ENCODE measurements at places on chromosomes 1 and 21.
A peak's percentile ranks its signal among the peaks of the same experiment; 100 is the strongest.

GRCh38 chr21:45433911-45434644, 29.1 kb downstream of the COL18A1 start:
- no peak for DNase-seq

- DNase-seq, result no peak
These were observed 576.2 kb downstream of the MATN1 start for GRCh38 chr1:30147188-30147587.

GRCh38 chr1:24775916-24776315, 30.7 kb downstream of the CLIC4 start:
- no peak for DNase-seq

DNA sequence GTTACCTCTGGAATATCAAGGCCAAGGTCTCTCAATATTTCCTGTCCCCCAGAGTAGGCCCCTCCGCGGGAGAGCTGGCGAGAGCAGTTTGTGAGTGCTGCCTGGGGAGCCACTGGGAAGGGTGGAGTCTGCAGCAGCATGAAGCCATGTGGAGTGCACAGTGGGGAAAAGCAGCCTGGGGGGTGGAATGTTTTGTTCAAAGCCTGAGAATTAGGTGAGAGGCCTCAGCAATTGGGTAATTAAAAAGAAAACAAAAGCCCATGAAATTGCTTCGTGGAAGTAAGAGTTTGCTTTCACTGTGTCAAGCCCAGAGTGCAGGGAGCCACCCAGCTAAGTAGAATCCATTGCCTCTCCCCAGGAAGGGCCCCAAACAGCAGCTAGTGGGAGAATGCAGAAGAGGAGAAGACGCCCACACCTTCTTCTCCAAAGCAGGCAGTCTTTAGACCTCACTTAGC, 30.2 kb upstream of the DISC1 start:
- no peak for DNase-seq

DNA sequence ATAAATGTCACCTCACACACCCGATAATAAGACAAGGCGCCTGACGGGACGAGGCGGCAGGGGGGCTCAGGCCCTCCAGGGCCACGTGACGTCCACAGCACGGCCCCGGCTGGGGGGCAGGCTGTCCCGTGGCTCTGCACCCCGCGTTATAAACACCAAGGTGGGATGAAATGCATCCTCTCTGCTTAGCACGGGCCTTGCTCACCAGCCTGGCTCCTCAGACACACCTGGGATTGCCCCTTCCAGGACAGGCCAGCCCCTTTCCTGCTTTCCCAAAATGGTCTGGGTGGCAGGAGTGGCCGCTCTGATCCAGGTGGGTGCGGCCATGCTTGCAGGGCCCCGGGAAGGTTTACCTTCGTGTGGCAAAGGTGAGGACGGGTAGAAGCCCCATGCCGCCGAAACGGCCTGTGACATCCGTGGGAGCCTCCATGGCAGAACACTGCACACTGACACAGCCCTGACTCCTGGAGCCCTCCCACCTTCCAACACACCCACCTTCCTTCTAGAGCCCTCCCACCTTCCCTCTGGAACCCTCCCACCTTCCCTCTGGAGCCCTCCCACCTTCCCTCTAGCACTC, 35.9 kb downstream of the SLC19A1 start:
- no peak for DNase-seq

- peak; percentile 78 for DNase-seq
These were observed 7.5 kb upstream of the ZNF436 start for GRCh38 chr1:23376890-23377811.
